ENCODE measurements at places on chromosomes 5 and 9. TPM values are rescaled to one million over a fixed set of nuclear protein-coding genes. Genes with fewer than 3 reads are reported as not detected.

- DNase-seq: no peak
These were observed 175.6 kb downstream of the TMEM161B start for GRCh38 chr5:88092958-88093605.

- DNase-seq: no peak
These were observed 127.5 kb upstream of the RETREG1 start for GRCh38 chr5:16744164-16744880.

GRCh38 chr5:151675611-151676313, 11.0 kb downstream of the SPARC start:
- DNase-seq: no peak

- no peak for DNase-seq
These were observed 3.6 kb upstream of the OR1J2 start for GRCh38 chr9:122506964-122507363.

DNA sequence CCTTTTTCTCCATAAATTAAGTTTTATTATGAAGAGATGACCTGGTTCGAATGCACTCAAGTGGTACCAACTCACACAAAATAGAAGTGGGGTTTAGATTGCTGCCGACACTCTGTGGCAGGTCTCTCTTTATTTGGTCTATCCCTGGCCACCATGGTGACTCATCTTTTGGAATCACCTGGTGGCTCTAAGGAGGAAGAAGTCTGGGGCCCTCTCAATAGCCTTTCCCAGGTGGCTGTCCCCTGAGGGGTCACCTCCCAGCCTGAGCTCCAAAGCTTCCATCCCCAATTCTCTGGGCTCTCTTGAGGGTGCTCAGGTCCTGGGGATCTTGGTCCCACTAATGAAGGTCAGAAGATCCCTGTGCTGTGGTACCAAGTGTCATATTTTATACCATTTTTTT, 136.8 kb downstream of the MVB12B start:
- DNase-seq: no peak

DNA sequence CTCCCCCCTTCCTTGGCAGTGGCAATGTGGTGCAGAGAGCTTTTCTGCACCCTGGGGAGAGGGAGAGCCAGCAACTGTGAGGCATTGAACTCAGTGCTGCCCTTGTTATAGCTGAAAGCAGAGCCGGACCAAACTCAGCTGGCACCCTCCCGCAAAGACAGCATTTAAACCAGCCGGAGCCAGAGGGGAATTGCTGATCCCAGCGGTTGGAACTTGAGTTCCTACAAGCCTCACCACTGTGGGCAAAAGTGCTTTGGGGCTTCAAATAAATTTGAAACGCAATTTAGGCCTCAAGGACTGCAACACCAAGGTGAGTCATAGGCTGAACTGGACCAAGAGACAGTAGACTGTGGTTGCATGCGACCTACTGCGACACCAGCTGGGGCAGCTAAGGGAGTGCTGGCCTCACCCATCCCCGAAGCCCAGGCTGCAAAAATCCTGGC, 207.6 kb upstream of the CDKN2B start:
- DNase-seq: no peak

QRFP gene
- 0.40 TPM for polyA plus RNA-seq
